Bronchial epithelial cell (primary cell): ENCODE measurements at places on chromosomes 7 and 10.
A peak's percentile ranks its signal among the peaks of the same experiment; 100 is the strongest.

GRCh38 chr7:17516771-17517170 lies 218.3 kb downstream of the AHR start:
- no peak for DNase-seq

DNA sequence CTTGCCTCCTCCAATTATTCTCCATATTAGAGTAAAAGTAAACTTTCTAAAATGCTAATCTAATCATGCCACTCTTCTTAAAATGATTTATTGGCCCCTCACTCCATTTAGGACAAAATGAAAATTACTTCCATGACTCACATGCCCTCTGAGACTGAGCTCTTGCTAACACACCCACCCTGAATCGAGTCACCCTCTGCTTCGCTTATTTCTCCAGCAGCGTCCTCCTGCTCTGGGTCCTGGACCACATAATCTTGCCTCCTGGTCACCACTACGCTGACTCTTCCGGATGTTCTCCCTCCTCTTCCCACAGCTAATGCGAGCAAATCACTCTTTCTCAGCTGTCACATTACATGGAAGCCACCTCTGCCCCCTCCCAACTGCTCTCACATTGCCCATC lies 384.0 kb upstream of the FZD8 start:
- DNase-seq, result no peak

- no peak for DNase-seq
Measured at GRCh38 chr7:27184337-27185012, 557 bp downstream of the HOXA11 start.

DNA sequence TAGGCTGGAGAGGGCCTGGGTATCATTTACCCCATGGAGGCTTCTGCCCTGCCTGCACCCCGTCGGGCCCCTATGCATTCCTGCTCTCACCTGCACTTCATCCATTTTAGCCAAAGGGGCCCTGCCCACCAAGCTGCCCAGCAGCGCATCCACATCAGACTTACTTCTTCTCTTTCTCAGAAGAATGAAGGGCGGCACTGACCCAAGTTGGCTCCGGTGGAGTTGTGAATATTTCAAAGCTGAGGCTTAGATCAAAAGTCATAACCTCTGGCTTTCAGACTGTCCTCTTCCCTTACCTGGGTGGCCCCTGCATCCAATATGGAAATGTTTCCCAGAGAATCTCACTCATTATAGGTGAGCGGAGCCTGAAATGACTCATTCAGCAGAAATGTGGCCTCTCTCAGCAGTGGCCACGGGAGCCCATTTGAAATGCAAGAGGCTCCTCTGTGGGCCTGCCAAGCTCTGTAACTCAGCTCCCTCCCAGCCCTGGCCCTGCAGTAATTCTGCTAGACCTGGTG lies 117.6 kb upstream of the TCF7L2 start:
- DNase-seq, result peak; percentile 40

DNA sequence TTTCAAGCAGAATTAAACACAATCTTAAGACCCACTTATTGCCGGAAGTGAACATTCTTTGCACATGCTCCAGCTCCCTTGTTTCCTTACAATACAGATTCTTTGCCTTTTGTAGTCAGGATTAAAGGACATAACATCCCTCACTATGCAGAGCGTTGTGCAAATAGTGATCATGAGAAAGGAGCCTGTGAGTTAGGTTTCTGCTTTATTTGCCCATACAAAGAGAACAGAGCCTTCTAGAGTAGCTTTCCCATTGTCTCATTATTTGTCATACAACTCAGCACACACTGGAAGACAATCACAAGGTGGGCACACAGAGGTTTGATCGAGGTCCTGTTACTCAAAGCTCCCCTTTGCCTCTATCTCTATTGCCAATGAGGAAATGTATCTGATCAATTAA lies 48.2 kb upstream of the WDR11 start:
- no peak for DNase-seq

DNA sequence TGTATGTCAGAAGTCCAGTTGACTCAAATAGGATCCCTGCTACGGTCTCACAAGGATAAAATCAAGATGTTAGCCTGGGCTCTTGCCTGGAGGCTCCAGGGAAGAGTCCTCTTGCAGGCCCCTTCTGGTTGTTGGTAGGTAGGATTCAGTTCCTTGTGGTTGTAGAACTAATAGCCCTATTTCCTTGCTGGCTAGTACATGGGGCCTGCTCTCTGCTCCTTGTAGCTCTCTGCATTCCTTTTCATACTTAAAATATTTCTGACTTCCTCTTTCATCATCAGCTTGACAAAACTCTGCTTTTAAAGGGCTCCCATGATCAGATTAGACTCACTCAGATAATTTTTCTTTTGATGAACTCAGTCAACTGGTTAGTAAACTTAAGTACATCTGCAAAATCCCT lies 756.7 kb downstream of the GATA3 start:
- DNase-seq, result no peak

DNA sequence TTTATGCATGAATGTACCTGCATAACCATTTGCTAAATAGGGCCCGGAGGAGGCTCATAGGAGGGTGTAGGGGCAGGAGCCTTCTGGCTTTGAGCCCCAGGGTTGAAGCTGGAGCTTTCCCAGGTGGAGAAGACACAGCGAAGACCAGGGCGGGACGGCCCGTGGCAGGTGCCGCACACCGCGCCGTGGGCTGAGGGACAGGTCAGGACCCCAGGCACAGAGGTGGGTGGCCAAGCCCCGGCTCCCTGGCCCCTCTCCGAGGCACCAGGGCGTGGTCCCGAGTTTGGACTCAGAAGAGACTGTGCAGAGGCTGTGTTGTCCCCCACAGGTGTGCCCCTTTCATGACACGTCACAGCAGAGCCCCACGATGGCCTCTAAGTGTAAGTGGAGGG lies 56.5 kb downstream of the PWWP2B start:
- DNase-seq, result no peak

DNA sequence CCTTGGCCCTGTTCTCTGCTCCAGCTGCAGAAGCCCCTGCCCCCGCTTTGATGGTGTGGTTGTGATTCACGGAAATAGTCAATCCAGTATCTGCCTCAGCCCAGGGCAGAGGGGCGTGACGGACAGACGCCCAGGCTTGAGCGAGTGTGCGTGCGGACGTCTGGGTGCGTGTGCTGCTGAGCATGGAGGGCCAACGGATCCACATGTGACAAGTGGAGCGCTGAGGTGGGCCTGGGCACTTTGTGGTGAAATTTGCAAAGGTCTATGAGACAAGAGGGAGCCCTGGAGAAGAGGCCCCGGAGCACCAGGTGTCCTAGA lies 94.4 kb downstream of the WDR37 start:
- DNase-seq, result no peak

DNA sequence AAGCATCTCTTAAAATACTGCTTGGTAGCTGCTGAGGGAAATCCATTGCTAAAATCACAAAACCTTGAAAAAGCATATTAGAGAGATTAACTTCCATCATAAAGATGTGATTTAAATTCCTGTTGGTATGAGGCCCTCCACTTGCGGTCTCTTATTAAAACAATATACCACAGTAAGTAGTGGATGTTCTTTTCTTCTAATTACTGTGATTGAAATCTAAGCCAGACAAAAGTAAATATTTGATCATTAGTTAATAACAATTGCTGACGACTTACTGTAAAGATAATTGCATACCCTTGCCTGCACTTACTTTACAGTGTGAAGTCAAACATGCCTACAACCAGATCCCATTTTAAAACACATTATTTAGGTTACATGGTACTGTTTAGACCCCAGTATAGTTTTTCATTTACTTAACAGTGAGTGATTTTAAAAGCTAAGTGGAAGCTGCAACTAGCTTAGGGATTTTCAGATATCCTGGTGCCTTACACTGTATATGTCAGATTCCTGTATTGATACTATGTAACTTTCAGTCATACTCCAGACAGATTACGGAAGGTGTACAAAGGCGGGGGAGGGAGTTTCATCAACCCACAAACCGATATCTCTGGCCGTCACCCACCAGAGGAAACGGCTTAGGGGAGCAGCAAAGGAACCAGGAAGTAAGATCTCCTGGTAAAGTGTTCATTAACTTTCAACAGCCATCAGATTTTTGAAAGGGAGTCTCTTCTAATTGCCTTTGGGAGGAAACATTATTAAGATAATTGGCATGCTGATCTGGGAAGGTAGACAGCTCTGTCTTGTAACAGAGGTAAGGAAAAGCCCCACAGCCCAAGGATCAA lies 986 bp downstream of the NRP1 start:
- peak; percentile 63 for DNase-seq

GRCh38 chr7:43198599-43199090 lies 86.2 kb downstream of the HECW1 start:
- no peak for DNase-seq

DNA sequence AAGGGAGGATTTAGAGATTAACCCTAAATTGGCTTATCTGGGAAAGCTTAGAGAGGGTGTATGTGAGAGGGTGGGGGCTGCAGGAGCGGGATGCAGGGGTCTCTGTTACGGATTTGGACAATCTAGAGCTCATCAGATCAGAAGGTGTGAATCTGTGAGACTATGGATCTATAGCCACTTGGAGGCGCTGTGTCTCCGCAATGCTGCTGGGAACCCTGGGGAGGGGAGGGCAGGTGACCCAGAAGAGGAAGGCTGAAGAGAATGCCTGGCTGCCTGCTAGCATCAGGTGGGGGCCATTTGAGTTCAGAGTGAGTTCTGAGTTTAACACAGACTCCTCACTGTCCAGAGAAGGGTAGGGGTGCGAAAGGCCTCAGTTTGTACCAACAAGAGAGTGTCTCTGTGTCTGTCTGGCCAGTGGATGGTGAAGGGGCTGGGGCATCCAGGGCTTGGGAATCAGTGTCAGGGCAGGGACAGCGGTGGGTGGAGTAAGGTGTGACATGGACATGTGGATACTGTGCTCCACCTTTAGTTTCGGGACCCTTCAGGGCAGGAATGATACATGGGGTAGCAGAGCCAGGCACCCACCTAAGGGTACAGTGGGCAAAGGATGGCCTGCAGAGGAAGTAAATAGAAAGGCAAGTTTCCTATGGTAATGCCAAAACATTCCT lies 187.3 kb upstream of the PRSS58 start:
- no peak for DNase-seq

GRCh38 chr10:48254750-48255512 lies 19.6 kb downstream of the FRMPD2 start:
- DNase-seq, result no peak

DNA sequence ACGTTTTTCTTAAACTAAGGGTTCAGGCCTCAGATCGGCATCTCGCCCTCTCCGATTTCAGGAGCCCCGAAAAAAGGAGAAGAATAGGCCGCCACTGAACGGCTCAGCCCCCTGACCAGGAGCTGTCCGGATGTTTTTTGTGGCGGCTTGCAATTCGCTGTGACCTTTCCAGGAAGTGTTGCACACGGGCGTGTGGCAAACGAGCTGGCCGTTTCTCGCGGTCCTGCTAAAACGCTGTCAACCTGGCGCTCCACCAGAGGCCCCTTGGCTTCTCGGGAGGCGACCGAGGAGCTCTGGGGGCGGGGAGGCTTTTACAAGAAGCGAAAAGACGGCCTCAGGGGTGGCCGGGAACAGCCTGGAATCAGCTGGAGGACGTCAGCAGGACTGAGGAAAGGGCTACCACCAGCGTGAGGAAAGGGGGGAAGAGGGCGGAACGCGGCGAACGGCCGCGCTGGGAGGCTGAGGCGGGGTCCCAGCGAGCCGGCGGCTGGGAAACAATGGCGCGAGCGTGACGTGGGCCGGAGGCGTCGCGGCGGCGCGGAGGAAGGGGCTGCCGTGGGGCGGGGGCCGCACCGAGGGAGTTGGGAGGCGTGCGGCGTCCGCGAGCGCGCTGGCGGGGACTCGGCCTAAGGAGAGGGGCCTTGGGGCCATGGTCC lies 493 bp downstream of the NT5C2 start:
- DNase-seq, result peak; percentile 60

DNA sequence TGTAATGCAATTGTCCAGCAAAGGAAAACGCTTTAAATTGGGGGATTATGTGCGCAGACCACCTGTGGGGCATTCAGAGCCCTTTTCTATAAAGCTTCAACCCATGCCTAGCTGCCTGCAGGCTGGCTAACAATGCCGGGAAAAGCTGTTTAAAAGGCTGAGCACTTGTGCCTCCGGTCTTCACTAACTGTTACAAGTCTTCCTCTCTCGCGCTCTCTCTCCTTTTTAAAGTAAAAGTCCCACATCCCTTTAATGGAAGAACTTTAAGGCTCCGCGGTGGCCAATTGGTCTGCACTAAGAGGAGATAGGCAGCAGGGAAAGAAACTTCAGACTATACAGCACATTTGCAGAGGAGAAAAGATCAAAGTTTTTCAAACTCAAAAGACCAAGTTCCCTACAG lies 4.6 kb downstream of the FZD8 start:
- no peak for DNase-seq

DNA sequence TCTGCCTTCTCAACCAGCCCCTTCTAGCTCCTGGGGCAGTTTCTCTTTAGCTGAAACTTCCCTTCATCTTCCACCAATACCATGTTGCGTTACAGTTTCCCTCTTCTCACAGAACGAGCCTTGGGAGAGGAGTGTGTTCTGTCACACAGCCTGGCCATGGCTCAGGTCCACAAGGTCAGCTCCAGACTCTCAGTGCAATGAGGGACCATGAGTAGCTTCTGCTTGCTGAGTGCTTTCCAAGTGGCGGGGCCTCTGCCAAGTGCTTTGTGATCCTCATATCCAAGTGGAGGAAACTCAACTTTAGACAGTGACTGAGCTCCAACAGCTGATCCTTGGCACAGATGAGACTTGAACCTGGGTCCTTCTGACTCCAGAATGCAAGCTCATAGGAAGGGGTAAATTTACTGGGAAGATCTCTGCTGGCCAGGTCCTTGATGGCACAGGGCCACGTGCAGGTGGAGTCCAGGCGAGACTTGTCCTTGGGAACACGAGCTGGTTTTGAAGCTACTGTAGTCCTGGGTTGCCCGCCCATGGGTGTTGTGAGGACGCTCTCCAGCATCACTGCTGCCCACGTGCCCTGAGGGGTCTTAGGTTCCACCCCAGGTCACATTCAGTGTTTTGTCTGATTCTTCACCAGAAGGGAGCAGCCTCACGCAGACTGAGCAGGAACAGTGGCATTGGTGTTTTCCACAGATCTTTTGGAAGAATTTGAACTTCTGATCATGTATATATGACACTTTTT lies 238.0 kb downstream of the EBF3 start:
- no peak for DNase-seq

GRCh38 chr7:105689067-105689819 lies 108.0 kb upstream of the EFCAB10 start:
- DNase-seq, result no peak

- DNase-seq, result no peak
Measured at GRCh38 chr10:130358981-130359650, 222.9 kb downstream of the GLRX3 start.

GRCh38 chr7:82675396-82675795 lies 231.8 kb upstream of the CACNA2D1 start:
- DNase-seq, result no peak

DNA sequence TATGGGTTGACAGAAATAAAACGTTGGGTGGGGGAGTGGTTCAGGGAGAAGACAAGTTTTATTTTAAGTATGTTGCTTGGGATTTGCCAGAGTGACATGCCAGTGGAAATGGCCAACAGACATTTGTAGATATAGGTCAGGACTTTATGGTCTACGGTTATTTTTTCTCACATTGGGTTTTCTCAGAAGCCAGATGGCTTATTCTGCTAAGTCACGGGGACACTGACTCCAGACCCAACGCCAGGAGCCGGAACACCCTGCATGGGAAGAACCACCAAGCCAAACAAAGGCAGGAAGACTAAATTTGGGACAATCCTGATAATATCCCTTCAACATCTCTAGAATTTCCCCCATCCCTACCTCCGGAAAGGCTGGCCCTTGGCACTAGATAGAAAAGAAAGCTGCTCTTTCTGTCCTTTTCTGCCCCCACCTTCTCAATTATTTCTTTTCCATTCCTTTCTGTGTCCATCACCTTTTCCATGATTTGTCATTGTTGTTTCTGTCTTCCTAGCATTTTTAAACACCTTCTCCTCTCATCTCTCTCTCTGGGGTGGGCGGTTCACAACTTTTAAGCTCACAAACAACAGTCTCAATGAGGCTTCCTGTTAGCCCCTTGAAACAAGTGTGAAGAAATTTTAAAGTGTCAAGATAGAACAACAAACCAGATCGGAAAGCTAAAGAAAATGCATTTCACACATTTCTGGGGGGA lies 44.7 kb downstream of the TBXAS1 start:
- no peak for DNase-seq
